GM10248 (cell line): ENCODE measurements at places on chromosomes 2 and 18.

- no peak for DNase-seq
These were observed 84.6 kb downstream of the FAM210A start for GRCh38 chr18:13641551-13642439.

GRCh38 chr2:172436889-172437288, 9.5 kb downstream of the ITGA6 start:
- no peak for DNase-seq

GRCh38 chr2:202072737-202073401, at the start of gene KIAA2012:
Gene KIAA2012, plus strand, starts transcription at chr2:202073255. Its CDS starts 373 bp downstream, at chr2:202073628.
- no peak for DNase-seq

GRCh38 chr2:73426176-73426575, 40.5 kb downstream of the ALMS1 start:
- no peak for DNase-seq

GRCh38 chr18:8052237-8052701, 485.2 kb downstream of the PTPRM start:
- DNase-seq = no peak

DNA sequence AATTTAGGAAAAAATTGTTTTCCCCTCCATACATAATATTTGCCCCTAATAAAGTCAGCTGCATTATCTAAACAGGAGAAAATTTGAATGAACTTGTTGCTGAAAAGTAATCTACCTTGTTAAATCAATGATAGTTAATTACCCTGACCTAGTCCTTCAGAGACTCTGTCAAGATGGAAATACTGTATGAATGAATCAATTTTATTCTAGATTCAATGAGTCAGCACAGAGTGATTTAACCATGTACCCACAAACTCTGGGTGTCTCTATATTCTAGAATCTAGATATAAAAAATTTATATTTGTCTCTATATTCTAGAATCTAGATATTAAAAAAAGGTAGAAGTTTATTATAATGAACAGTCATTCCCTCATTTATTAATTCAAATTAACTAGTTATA, 36.2 kb downstream of the NDUFAF7 start:
- DNase-seq = no peak

GRCh38 chr2:60318544-60318943, 234.9 kb downstream of the BCL11A start:
- DNase-seq = no peak

DNA sequence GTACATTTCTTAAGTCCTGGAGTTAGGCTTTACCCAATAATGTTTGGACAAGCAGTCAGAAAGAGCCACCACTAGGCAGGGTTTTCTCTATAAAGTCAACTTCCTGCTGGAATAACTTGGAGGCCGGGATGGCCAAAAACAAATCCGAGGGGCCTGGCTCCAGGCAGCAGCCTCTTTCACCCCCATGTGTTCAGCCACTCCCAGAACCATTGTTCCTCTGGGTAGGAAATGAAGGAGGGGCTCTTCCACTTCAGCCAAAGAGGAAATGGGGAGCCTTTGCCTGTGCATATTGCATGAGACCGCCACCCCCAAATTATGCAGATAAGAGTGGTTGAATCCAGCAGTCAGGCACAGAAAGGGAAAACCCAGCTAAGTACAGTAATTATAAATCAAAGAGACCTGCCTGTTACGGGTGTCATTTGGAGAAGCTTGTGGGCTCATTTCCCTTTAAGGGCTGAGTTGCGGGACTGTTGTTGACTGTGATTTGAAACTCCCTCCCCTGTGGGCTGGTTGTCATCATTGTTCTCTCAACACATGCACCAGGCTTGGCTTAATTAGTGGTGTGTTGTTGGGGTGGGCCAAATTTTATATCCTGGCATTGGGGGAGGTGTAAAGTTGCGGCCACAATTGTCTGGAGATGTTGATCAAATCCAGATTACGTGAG, 212.8 kb upstream of the SOX11 start:
- no peak for DNase-seq

- no peak for DNase-seq
These were observed 9.2 kb upstream of the CD28 start for GRCh38 chr2:203697190-203697589.

GRCh38 chr2:73981081-73982001, 3.4 kb upstream of the TET3 start:
- peak; percentile 70 for DNase-seq

DNA sequence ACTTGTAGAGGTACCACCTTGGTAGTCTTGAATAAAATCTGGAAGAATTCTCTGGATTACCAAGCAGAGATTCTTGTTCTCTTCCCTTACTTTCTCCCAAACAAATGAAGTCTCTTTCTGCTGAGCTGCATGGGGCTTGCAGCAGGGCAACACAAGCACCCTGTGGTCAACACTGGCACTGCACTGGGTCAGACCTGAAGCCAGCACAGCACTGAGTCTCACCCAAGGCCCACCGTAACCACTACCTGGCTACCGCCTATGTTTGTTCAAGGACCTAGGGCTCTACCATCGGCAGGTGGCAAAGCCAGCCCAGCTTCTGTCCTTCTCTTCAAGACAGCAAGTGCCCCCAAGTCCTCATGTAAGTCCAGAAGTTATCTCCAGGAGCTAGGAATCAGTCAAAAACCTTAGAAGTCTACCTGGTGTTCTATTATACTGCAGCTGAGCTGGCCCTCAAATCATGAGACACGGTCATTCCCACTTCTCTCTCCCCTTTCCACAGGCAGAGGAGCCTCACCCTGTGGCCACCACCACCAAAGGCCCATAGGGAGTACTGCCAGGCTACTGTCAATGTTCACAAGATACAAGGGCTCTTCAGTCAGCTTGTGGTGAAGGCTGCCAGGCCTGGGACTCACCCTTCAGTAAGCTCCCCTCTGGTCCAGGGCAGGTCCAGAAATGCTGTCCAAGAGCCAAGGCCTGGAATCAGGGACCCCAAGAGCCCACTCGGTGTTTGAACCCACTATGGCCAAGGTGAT, 18.4 kb downstream of the VPS54 start:
- no peak for DNase-seq

DNA sequence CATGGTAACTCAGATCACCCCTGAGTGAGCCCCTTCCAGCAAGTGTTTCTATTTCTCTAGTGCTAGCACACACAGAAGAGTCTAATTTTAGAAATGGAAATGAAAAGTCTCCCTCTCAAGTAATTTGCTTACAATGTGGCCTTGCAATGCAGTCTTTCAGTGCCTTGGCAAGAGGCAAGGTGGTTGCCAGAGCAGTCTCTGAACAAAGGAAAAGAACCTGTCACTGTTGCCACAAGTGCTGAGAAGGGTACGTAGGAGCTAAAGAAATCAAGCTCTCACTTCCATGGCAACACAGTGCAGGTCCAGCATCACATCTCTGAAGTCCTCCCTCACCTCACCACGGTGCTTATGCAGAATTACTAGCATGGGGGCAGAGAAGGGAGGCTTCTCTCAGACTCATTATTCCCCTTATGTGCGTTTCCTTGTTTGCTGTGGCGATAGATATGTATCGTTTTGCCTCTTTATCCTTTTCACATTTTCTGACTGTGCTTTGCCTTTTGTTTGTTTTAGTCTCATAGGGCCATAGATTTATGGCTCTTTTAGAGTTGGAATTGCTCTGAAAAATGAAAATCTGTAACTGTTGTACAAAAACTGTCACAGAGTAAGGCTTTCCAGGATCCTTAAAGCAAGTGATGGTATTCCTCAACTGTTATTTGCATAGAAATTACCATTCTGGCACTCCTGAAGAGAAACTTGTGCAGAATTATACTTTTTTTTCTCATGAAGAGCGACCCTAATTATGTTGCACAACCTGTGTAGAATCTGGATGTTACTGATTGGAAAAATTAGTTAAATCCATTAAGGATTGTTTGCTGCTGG, 164.8 kb downstream of the CCDC85A start:
- DNase-seq = no peak

GRCh38 chr2:52368141-52368540, 1336.2 kb upstream of the NRXN1 start:
- DNase-seq = no peak

DNA sequence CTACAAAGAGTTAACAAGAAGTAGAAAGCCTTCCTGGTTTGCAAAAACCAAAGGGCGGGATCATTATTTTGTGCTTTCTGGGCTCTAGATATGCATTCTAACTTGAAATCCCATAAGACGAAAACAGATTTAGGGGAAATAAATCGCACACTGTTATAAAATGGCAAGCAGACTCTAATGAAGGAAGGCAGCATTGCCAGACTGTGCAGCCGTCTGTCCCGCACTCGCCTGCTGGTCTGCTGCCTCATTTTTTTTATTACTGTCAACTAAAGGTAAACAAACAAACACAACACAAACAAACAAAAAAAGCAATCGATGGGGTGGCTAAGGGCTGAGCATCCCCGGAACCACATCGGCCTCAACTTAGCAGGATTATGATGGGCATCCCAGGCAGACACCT, 24.4 kb downstream of the ZNF521 start:
- DNase-seq = no peak

- DNase-seq = no peak
These were observed 150.3 kb upstream of the DNMT3A start for GRCh38 chr2:25491966-25492532.

GRCh38 chr2:172103471-172104272, 972 bp upstream of the DLX2 start:
- peak; percentile 81 for DNase-seq

DNA sequence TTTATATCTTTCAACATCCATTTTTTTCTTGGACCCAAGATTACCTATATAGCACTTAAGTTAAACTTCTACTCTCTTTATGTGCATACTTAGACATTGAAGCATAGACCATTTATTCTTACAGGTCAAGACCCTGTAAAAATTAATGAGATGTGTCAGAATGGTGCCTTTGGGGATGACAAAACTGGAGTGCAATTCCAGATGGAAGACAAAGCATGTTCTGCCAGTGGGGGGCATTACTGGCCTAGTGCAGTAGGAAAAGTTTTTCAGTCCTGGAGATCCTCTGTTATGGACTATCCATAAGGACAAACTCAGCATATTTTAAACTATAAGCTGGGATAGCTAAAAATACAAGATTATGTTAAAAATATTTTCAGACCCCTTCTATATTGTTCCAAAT, 57.8 kb upstream of the MMADHC start:
- DNase-seq = no peak

GRCh38 chr2:49490710-49491109, 336.4 kb upstream of the FSHR start:
- DNase-seq = peak; percentile 39

- DNase-seq = peak; percentile 2
These were observed 20.9 kb downstream of the OXER1 start for GRCh38 chr2:42742740-42743658.

GRCh38 chr2:107988108-107988507, 1.8 kb downstream of the SLC5A7 start:
- DNase-seq = no peak

DNA sequence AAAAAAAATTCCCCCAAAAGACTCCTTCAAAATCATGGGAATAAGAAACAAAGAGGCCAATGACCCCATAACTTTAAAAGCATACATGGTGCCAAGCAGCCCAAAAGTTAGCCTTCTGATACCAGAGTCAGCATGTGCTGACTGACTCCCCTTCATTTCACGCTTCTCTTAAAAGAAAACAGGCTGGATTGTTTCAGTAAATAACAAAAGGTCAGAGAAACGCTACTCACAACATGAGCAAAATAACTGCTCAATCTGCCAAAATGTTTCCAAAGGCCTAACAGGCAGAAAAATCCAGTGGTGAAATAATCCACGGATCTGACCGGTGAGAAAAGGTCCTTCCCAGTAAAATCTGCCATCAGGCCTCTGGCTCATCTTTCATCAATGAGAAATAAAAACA, 71.6 kb downstream of the BCL2 start:
- DNase-seq = no peak

DNA sequence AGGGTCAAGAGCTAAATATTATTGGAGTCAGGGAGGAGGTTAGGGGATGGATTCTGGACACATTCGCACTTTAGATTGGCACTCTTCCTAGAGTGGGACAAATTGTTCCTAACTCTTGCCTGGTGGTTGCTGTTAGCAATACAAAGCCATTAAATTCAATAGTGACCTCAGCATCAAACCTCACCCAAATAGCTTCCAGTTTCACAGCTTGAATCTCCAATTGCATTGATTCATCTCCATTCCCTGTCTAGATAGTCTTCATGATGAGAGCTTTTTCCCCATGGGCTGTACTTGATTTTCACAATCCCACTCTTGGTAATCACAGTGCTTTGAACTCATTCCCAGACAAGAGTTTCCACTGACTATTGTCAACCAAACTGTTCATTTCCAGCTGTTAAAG, 585.9 kb upstream of the SYT4 start:
- DNase-seq = no peak

DNA sequence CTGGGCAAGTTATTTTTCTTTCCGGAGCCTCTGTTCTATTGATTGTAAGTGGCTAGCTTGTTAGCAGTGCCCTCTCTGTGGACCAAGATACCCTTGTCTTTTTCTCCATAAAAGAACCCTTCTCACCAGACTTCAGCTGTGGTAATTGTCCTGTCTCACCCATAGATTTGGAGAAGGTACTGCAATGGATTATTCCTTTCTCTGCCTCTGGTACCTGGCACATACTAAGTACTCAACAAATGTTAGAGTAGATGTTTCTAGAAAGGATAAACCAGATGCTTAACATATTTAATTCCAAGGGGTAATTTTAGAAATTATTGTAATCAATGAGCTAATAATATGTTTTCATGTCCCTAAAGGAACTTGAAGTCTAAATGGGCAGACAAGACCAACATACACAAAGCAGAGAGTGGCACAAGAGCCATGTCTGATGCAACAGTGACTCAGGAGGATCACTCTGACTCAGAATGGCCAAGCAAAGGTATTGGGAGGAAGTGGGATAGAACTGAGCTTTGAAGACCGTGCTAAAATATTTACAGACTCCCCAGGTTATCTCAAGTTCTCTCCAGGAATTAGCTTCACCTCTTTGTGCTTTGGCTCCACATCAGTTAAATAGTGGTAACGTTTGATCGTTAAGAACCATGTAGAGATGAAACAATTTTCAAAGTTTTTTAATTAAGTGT, 129.7 kb upstream of the OSR1 start:
- no peak for DNase-seq

DNA sequence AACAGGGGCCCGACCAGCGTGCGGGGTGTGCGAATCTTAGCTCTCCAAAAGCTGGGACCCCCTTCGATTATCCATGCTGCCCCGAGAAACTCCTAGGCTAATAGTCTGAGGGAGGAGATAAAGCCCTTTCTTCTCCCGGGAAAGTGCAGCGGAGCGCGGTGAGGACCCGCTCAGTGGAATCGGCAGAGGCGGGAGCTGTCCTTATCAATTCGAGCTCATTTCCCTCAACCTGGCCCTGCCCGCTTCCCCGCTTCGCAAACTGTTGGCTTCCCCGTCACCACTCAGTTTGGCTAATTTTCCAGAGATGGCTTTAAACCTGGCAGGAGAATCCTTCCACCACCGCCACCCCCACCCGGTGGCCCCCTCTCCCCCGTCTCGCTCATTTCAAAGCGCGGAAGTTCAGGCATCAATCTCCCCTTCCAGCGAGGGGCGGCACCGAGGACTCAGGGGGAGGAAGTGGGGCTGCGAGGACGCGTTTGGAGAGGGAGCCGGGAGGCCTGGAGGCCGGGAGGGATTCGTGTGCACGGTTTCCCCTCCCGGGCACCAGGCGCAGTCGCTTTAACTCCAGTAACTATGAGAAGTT, 1.6 kb downstream of the KLHL14 start:
- peak; percentile 32 for DNase-seq

GRCh38 chr2:161796192-161796591, 172.0 kb downstream of the SLC4A10 start:
- no peak for DNase-seq

GRCh38 chr18:7870855-7871254, 303.7 kb downstream of the PTPRM start:
- no peak for DNase-seq

- DNase-seq = no peak
These were observed 2.2 kb downstream of the PSD4 start for GRCh38 chr2:113175736-113176695.
